ENCODE measurements at places on chromosomes 6 and 20.

GRCh38 chr6:80366051-80366450 is 259.6 kb downstream of the BCKDHB start:
- DNase-seq, result no peak

DNA sequence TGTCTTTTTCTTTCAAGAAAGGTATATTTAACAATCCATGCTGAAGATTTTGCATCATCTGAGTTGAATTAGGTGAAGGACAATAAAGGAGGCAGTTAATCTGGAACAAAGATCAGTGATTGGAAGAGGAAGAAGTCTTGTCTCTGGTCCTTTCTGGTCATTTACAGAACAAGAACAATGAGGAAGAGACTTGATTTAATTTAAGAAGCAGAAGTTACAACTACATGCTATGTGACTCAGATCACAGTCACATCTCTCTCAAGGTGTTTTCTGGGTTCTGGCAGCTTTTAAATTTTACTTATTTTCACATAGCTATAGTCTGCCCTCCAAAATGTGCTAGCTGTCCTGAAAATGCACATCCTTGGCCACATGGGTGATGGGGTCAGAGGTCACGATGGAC is 53.5 kb upstream of the DEK start:
- no peak for DNase-seq

GRCh38 chr6:106300020-106300780 is 25.4 kb downstream of the ATG5 start:
- DNase-seq, result no peak

DNA sequence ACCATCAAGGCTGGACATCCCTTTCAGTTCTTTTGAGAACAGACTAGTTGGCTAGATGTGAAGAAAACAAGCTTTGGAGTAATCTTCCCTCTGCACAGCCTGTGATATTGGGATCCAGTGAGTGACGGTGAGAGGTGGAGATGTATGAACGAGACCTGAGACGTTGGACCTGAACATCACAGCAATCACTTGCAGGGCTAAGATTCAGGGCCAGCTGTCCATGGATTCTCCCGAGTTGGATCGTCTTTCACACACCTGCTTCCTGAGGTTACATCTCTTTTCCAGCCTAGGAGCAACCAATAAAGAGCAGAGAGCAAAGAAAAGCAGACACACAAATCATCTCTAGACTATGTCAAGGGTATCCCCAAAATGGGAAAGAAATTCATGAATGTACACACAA is 30.0 kb upstream of the TMEM14A start:
- no peak for DNase-seq

- no peak for DNase-seq
Measured at GRCh38 chr20:40600441-40601219, 88.4 kb downstream of the MAFB start.

DNA sequence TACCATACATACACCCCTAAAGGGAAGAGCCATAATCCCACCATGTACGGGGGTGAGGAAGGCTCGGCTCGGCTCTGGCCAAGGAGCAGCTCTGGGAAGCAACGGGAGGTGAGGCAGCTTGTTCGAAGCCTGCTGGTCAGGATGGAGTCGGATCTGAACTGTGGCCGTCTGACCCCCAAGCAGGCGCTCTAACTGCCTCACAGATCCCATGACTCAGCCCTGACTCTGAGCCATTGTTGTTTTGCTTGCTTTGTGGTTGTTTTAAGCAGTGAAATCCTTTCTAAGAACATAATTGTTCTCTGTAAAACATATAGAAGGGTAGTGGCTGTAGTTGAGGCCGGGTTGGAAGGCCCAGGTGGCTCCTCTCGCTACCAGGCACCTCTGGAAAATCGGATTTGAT is 10.9 kb downstream of the C6orf132 start:
- no peak for DNase-seq

- DNase-seq, result no peak
Measured at GRCh38 chr6:110448846-110449540, 27.4 kb downstream of the SLC22A16 start.

- no peak for DNase-seq
Measured at GRCh38 chr20:5890773-5891441, 59.4 kb downstream of the TRMT6 start.

- peak; percentile 54 for DNase-seq
Measured at GRCh38 chr20:61886721-61887595, 178.7 kb downstream of the TAF4 start.

DNA sequence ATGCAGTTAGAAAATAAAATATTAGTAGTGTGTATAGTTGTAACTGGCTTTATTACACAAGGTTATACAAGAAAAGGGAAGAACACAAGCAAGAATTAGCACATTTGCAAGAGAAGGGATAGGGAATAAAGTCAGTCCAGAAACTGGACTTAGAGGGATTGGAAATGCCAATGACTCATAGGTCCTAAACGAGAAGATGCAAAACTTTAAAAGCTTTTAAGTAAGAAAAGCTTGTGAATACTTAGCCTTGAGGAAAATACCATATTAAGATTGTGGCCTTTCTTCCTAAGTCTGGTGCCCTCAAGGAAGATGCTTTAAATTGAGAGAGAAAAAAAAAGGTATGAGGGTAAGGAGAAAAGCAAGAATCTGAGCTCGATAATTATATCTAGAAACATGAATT is 102.3 kb upstream of the MCHR2 start:
- DNase-seq, result no peak
